ENCODE measurements at places on chromosomes 11 and 22. TPM values are rescaled to one million over a fixed set of nuclear protein-coding genes. Genes with fewer than 3 reads are reported as not detected.

DNA sequence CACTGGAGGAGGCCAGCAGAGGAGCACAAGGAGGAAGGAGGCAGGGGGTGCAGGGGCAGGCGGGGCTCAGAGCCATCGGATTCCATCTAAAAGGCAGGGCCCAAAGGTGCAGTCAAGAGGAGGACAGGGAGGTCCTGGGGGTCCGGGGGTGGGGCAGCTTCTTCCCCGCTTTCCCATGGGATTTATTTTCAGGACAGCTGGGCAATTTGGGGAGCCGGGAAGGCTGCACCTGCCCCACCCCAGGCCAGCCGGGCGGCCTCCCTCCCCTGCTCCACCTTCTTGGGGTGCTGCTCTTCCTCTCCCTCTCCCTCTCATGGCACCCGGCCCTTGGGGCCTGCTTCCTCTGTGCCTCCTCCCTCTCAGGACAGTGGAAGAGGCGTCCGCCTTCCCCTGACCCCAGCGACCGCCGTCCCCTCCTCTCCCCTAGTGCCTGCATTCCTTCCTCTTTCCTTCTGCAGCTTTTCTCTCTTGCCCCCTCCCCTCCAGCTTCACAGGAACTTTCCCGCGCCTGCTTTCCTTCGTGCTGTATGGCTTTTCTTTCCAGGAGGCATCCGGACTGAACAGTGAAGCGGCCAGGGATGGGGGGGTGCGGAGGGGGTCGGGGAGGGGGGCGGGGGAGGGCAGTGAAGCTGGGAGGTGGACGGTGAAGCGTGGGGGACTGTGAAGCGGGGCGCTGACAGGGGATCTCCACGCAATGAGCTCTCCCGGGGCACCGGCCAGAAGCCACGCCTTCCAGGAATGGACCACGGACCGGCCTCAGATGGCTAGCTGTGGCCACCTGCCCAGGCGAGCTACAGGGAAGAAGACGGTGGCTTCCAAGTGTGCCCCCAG lies 26.9 kb downstream of the APOBEC3H start:
- DNase-seq = no peak

DNA sequence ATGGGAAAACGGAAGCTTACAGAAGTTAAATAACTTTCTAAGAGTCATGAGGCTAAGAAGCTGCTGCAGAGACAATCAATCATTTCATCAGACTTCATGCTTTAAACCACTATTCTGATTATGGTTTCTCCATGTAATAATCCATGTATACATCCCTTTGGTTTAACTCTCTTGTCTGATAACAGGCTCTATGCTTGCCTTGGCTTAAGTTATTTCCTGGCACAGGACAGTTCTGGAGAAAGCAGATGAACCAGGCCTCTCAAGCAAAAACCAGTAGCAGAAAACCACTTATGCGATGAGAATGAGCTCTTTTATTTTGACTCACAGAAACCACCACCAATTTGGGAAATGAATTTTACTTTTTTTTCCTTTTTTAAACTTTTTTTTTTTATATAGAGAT lies 6.5 kb upstream of the PCF11 start:
- DNase-seq = no peak

- no peak for DNase-seq
Observed at GRCh38 chr11:66878474-66878873, 21.6 kb downstream of the LRFN4 start.

The ARVCF gene
- total RNA-seq = 5.1 TPM

The EFEMP2 gene
- 25.3 TPM for total RNA-seq
